ENCODE measurements at places on chromosomes 11 and 22.
A peak's percentile ranks its signal among the peaks of the same experiment; 100 is the strongest.

DNA sequence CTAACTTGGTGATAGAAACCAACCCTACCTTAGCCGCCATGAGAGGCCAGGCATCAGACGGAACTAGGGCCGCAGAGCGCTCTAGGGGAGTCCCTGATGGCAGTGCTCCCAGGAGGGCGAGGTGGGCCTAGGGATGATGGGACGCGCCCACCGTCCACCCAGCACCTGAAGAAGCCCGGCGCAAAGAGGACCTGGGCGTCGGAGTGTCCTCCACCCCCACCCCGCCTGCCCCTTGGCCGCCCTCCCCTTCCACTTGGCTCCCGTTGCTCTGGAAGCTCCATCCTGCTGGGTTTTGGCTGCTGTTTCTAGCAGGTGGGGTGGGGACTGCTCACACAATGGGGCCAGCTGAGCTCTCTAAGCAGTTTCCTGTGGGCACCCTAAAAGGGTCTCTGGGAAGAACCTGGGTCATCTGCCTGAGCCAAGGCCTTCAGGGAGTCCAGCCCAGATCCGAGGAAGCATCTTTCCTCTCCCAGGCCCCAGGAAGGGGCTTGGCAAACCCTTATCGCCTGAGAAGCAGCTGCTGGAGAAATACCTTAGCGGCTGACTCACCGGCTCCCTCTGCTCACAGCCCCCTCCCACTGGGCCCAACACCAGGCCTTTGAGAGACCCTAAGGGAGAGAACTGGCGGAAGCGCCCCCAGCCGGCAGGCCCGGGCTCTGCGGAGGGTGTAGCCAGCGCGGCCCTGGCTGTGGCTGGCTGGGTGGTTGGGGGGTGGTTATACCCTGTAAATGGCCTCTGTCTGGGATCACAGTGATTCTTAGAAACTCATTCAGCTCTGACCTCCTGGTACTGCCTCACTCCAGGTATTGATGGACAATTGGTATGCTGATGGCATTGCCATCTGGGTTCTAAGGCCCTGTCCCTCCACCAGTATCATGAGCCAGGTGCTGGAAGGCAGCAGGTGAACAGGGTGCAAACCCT, 19.3 kb downstream of the CREB3L1 start:
- no peak for DNase-seq

DNA sequence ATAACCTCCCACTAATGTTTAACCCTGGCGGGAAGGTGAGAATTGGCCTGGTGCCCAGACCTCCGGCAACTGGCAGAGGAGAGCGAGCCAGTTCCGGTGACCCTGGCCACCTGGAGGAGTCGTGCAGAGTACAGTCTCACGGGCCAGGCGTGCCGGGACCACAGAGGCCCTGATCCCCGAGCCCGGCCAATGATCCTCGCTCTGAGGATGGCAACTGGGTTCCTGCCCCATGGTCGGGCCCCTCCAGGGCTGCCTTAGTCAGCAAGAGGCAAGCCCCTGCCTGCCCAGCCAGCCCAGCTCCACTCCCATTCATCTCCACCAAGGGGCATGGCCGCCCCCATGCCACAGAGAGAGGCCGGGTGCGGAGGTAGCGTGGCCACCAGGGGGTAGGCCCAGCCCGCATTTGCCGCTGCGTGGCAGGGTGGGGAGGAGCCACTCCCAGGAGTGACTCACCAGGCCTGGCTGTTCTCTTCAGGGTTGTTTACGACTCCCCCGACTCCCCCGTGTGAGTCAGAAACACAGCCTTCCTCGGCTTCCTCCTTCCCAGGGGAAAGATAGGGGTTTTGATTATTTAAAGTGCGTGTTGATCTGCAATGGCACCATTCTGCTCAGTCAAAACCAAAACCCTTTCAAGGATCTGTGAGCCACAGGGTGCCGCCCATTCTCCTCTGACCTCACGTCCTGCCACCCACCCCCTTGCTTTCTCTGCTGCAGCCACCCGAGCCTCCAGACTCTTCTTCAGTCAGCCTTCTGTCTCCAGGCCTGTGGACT, at the start of gene SLC25A45:
TSS of gene SLC25A45 (minus strand) at position 614 of the 771 bp plus-strand sequence. CDS start 695 bp downstream, outside the sequence.
- peak; percentile 62 for DNase-seq

GRCh38 chr11:10415817-10416392, 39.2 kb upstream of the AMPD3 start:
- no peak for DNase-seq

GRCh38 chr11:93236741-93237675, 39.2 kb upstream of the SLC36A4 start:
- DNase-seq = no peak

Data from NCI-H187 treated with DMSO at 0.1 percent for 48 hours (cell line).